ENCODE measurements at places on chromosomes 7 and 10.

GRCh38 chr7:116650436-116650835 lies 21.6 kb upstream of the MET start:
- no peak for DNase-seq

- DNase-seq: no peak
These were observed 34.1 kb upstream of the MKI67 start for GRCh38 chr10:128160297-128160711.

DNA sequence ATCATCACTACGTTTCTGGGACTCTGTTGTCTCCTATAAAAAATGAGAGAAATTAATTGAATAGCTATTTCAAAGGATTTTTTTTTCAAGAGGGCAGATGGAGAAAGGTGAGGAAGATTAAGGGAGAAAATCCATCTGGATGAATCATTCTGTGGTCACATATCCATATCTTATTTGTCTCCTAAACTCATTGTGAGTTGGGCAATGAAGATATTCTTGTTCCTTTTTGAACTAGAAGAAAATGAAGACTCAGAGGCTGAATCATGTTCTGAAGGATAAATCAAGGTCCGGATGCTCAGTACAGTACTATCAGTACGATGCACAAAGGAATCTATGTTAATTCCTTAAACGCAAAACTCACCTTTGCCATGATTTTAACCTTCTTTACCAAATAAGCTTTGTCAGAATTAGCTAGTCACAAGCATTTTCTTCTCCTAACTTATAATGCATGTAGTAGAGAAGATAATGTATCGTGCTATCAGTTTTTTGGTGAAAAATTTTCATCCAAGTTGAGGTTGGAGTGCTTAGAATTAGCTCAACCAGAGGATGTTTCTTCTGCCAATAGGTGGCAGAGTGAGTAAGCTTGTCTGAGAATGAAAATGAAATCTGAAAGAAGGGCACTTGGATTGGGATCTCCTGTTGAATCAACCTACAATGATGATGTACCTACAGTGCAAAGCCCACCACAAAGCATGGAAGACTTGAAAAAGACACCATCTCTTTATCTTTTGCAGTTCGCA lies 446.9 kb downstream of the KIF20B start:
- no peak for DNase-seq

DNA sequence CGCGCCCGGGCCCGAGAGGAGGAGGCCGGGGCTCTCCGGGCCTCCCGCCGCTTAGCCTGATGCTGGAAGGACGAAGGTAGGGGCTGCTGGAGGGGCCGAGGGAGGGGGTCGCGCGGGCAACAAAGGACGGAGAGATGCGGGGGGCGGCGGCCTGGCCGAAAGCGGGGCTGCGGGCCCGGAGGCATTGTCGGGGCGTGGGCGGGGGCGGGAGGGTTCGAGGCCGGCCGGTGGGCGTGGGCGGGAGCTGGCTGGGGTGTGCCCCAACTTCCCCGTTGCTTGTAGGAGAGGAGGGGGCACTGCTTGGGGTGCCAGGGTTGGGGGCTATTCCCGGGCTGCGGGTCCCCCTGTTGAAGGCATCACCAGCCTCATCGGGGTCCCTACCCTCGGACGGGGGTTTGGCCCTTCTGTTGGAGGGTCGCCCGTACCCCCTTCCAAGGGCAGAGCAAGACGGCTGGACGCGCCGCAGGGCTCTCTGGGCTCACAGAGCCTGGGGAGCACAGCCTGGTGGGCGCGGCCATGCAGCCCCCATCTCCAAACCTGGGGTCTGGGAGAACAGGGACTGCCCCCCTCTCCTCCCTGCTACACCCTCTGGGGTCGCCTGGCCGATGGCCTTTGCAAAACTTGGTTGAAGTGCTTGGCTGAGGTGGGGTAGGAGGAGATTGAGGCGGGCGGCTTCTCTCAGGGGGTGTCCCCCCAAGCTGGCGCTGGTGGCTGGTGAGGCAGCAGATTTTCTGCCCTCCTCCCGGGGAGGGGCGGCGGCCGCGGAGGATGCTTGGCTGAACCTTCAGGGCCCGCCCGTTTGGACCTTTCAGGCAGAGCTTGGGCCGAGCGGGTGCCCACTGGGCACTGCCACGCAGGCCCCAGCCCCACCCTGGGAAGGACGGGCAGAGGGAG lies 699 bp downstream of the CLIP2 start:
- DNase-seq: no peak

DNA sequence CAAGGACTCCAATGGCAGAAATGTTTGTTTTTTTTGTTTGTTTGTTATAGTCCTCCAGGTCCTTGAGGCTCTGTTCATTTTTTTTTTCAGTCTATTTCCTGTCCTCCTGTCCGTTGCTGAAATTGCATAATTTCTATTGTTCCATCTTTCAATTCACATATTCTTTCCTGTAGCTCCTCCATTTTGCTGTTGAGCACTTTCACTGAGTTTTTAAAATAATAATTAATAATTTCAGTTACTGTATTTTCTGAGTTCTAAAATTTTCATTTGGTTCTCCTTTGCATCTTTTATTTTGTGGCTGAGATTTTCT lies 202.3 kb upstream of the AGR3 start:
- DNase-seq: no peak

- DNase-seq: no peak
These were observed 8.0 kb upstream of the PKD1L1 start for GRCh38 chr7:47956220-47956619.

GRCh38 chr10:128123846-128124245 lies 2.4 kb downstream of the MKI67 start:
- no peak for DNase-seq

- DNase-seq: no peak
These were observed 43.0 kb downstream of the SCRN1 start for GRCh38 chr7:29946428-29947186.

DNA sequence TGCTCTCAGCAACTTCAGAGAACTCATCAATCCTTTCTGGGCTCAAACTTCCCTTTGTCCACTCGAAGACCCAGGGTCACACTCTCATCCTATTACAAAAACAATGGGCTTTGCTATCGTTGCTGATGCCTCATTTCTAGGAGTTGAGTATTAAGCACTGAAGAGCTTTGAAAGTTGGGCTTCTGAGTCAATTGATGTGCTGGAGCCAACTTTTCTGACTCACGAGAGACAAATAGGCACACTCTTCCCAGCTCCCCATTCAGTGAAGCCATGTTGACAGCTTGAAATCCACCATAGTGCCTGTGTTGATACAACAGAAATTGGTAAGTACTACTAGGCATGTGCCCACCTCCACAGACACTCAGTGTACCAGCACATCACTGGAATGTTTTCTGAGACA lies 97.5 kb upstream of the PRSS58 start:
- DNase-seq: no peak

GRCh38 chr10:18620856-18621255 lies 30.5 kb downstream of the NSUN6 start:
- no peak for DNase-seq

DNA sequence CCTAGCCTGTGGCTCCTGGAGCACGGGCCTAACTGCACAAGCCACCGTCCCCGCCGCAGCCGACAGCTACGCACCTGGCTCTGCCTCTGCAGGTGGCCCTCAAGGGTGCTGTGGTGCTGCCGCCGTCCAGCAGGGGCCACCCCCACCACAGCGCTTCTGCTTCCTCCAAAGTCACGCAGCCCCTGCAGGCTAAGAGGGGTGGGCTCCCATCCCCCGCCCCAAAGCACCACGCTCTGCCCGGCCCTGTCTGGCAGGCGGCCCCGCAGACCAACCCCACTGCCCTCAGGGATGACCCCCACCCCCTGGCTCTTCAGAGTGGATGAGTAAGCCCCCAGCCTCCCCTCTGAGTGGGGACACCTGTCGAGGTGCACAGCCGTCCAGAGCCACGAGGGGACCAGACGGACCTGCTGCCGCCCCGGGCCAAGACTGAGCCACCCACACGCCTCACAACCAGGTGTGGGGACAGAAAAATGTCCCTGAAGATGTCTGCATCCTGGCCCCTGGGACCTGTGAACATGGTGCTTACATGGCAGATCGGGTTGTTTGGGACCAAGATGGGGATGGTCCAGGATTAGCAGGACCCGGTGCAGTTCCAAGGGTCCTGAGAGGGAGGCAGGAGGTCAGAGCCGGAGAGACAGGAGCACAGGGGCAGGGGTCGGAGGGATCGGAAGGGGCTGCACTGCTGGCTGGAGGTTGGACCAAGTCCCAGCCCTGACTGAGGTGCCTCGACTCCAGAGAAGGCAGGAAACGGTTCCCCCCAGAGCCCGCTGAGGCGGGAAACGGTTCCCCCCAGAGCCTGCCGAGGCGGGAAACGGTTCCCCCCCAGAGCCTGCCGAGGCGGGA lies 9.0 kb upstream of the ADAP1 start:
- DNase-seq: no peak

GRCh38 chr7:151552352-151553028 lies 32.8 kb upstream of the RHEB start:
- DNase-seq: peak; percentile 22

GRCh38 chr7:155073922-155074321 lies 3.8 kb downstream of the HTR5A start:
- DNase-seq: no peak

DNA sequence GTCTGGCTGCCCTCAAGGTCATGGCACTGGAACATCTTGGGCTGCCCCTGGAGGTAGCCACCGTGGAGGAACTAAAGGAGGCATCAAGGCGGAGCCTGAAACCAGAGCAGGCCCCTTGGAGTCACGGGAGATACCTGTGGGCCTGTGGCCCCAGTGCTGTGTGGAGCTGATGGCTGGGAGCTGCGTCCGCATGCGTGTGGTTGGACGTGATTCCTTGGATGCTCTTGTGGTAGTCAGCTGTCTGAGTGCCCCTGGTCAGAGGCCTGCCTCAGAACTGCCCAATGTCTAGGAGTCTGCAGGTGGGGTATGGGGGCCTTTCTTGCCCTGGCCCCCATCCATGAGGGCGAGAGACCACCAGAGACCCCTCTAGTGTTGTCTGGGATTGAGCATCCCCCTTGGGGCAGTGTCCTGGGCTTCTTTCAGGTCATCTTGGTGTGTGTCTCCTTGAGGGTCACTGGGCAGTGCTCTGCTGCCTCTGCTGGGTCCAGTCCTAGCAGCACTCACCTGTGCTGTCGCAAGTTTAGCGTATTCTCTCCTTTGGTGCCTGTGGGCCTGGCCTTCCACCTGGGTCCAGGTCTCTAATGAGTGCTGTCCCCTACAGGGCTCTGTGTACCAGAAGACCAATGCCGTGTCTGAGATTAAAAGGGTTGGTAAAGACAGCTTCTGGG lies 8.1 kb downstream of the PGAM2 start:
- DNase-seq: no peak

DNA sequence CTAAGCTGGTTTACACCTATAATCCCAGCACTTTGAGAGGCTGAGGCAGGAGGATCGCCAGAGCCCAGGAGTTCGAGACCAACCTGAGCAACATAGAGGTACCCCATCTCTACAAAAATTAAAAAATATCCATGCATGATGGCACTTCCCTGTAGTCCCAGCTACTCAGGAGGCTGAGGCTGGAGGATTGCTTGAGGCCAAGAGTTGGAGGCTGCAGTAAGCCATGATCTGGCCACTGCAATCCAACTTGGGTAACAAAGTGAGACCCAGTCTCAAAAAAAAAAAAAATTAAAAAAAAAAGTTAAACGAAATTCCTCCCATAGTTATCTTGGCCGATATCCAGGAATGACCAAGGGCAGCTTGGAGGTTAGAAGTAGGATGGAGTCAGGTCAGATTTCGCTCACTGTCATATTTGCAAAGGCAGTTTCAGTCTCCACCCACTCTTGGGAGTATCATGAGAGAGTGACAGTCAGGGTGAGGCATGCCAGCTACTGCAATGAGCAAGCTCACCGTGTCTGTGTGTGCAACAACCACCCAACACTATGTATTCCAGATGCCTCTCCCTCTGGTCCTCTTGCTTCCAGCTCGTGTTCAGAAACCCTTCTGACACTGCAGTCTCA lies 6.0 kb upstream of the ZDHHC4 start:
- no peak for DNase-seq

- DNase-seq: no peak
These were observed 47.1 kb downstream of the NXPH1 start for GRCh38 chr7:8480527-8480926.

DNA sequence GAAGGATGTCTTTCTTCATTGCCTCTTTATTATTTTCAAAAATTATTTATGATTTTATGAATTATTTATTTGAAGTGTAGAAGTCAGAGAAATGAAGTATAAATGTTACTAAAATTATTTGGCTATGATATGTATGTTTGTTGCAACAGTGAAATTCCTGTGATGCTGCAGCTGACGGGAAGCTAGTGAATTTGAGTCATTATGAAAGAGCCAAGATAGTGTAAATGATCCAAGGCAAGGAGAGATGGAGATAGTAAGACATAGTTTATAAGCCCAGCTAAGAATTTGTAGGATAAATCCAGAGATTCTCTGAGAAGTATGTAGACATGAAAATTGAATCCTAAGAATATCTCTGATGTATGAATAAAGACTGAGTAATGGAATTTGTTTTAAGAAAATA lies 30.8 kb downstream of the CASD1 start:
- no peak for DNase-seq

- peak; percentile 82 for DNase-seq
These were observed 448.5 kb upstream of the ANKRD30A start for GRCh38 chr10:36676756-36677430.

DNA sequence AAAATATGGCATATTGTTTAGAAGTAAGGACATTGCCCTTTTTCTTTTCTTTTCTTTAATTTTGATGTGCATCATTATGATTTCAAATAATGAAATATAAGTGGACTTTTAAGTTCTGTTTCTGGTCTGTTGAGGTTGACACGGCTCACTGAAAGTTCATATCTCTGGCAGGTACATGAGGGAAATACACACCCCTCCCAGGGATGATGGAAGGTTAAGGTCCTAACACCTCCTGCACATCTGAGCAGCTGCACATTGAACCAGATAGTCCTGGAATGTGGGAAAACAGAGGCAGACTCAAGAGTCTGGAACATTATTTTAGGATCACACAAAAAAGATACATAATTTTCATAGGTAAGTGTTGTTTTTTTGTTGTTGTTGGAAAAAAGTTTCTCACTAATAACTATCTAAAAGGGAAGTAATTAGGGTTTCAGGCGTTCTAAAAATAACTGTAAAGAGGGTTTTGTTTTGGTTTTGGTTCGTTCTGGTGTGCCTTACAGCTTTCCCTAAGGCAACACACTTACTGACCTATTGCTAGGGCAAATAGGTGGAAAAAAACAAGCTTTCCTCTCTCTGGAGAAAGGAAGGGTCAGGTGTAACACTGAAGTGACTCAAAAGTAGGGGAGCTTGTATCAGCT lies 201.2 kb upstream of the PRKCQ start:
- DNase-seq: no peak

Measured in NCI-H2081 treated with DMSO at 0.1 percent for 48 hours (cell line).